ENCODE measurements at places on chromosomes 13 and 19.
A peak's percentile ranks its signal among the peaks of the same experiment; 100 is the strongest.

DNA sequence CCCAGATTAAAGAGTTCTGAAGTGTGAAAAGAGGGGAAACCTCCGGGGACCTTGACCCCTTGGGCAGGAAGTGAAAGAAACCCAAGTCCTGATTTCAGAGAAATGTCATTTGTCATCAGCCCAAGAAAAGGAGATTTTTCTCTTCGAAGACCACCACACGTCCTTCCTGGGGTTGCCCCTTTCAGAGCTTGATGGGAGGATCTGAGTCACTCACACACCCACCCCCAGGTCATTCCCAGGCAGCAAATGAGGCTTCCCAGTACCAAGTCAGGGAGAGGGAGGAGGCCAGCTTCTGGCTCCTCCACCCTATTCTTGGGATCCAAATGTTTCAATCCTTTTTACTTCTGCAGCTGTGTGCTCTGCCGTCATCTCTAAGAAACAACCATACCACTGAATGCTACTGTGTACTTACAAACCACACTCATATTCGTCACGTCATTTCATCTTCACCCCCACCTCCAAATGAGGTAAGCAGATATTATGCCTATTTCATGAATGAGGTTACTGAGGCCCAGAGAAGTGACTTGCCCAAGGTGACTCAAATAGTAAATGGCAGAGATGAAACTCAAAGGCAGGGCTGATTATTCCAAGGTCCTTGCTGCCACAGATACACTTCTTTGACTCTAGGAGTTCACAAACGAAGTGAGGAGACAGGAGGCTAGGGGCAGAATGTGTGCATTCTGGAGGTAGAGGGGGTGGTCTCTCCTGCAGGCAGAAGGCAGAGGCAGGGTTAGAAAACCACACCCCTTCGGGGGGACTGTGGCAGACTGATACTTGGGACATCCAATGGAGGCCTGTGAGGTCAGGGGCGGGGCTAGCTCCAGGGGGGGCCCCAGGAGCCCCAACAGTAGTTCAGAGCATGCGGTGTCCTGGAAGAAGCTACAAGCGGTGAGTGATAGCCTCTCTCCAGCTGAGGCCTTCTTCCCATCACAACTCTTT lies 5.0 kb upstream of the KMT2B start:
- peak; percentile 91 for DNase-seq

GRCh38 chr19:752652-753517 lies 2.0 kb downstream of the MISP start:
- DNase-seq, result no peak

DNA sequence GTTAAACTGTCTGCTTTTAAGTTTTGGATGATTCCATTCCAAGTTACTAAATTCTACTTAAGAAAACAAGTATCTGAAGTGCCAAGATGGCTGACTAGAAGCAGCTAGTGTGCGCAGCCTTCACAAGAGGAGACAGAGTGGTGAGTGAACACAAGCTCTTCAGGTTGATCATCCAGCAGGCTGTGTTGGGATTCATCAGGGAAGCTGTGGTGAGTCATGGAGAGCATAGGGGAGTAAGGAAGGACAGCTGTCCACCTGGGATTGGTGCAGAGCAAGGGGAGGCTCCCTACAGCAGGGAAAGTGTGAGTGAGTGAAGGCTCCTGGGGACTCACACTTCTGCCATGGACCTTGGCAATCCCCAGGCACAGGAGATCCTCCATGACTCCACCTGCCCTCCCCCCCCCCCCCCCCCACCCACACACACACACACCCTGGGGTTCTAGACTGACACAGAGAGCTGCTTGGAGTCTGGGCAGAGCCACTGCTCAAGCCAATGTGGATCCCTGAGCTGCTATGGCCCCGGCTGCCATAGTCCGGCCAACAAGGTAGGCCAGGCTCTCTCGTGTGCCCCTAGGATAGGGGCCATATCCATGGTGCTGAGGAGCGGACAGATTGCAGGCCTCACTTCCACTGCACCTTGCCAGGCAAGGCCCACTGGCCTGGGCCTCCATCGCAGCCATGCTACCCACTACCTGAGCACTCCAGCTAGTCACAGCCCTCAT lies 23.5 kb downstream of the SLC25A15 start:
- no peak for DNase-seq

DNA sequence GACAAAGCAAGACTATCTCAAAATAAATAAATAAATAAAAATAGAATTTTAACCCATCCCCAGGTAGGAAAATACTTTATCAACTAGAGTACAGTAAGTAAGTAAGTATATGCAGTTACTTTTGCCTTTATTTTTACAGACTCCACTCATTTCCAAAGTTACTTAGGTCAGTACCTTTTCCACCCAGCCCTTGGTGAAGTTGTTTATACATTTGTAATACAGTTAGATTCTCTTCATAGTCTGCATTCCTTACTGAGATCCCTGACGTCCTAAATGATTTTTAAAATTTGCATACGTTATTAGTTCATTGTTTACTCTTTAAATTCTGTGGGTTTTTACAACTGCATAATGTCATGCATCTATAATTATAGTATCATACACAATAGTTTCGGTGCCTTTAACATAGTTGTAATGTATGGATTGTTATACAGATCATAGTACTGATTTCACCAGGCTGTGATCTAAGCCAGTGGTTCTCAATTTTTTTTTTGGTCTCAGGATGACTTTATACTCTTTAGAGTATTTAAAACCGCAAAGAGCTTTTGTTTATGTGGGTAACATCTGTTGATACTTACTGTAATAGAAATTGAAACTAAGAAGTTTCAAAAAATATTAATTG lies 10.4 kb downstream of the SETDB2 start:
- no peak for DNase-seq

DNA sequence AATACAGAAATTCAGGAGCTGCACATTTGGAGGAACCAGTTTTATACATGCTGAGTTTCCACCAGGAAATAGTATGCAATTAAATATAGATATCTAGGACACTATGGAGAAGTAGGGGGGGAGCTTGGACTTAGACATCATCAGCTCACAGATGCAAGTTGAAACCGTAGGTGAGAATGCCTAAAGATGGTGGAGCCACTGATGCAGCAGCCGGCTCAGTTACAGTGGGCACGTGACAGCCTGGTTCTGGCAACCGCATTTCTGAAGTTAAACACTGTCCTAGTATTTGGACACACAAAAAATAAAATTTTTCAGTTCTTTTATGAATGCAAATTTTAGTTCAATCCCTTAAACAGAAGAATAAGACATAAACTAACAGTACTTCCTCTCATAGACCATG lies 91.5 kb upstream of the FRY start:
- no peak for DNase-seq

DNA sequence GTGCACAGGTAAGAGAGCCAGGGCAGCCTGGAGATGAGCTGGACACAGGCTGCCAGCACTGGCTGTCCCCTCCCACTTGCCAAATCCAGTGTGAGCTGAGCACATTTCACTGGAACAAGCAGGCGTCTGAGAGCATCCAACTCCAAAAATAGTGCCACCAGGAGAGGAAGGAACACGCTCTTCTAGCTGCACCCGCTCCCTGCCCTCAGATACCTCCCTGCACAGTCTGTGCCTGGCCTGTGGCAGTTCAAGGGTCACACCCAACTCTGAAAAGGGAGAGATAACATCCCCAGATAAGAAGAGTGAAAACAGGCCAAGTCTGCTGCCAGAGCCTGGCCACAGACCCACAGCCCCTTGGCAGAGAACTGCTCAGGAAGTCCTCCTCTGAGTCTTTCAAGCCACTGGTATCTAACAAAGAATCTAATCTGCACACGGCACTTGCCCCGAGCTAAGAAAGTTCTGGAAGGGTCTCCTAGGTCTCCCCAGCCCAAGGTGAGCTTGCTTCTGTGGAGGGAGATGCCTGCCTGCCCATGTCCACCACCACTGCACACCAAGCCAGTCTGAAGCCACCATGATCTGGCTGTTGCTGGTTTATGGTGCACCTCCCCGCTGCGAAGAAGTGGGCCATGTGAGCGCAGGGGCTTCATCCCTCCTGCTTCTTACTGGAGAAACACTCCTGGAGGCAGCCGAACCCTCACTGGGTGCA lies 14.7 kb downstream of the ELL start:
- DNase-seq, result no peak

- no peak for DNase-seq
Measured at GRCh38 chr19:10829967-10830366, 6.0 kb downstream of the TMED1 start.

- DNase-seq, result no peak
Measured at GRCh38 chr13:114081761-114082681, 50.4 kb downstream of the RASA3 start.

- no peak for DNase-seq
Measured at GRCh38 chr19:38695317-38695683, 47.9 kb downstream of the ACTN4 start.

DNA sequence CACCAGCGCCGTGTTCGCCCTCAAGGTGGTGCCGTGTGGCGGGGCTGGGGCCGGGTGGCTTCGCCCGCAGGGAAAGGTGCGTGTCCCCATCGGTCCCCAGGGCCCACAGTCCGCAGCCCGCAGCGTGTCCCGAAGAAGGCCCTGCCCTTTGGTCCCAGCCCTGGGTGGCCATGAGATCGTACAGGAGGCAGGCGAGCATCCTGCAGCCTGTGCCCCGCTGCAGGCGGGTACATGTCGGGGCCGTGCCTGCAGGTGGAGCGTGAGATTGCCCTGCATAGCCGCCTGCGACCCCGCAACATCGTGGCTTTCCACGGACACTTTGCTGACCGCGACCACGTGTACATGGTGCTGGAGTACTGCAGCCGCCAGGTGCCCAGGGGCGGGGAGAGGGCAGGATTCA lies 1.5 kb downstream of the PLK5 start:
- no peak for DNase-seq

- no peak for DNase-seq
Measured at GRCh38 chr13:26956522-26957142, 196.0 kb upstream of the GPR12 start.

DNA sequence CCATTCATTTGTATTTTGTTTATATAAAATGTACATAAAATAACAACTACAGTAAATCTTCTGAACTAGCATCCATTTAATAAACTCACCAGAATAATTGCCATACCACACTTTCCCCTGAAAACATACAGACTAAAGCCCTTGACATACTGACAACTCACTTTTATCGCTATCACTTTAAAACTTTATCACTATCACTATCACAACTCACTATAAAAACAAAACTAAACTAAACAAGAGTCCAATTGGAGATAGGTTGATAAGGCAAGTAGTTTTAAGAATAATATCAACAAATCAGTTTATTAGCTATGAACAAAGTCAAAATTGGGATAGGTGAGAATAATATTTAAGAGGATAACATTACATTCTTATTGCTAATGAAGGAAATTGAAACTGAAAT lies 108.9 kb downstream of the SLITRK6 start:
- no peak for DNase-seq

DNA sequence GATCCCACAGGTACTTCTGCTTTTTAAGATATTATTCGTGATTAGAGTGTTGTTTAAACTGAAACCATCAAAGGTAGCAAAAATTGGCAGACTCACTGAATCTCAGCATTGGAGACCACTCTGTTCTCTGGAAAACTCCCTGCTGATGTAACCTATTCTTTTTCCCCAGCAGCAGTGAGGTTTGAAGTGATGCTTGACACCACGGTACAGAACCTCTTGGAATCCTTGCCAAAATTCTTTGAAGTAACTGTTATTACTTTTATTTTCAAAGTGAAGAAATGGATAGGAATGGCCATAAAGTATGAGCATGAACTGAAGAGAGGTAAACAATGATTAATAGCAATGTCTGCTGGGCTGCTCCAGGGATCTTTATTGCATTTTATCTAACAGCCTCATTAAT lies 66.4 kb upstream of the KL start:
- no peak for DNase-seq

- no peak for DNase-seq
Measured at GRCh38 chr19:56341948-56342347, 27.3 kb upstream of the ZSCAN5A start.

GRCh38 chr19:35208121-35208520 lies 20.4 kb downstream of the FAM187B start:
- no peak for DNase-seq

GRCh38 chr19:15453091-15453578 lies 3.4 kb upstream of the WIZ start:
- no peak for DNase-seq

GRCh38 chr19:3345850-3346460 lies 20.4 kb upstream of the NFIC start:
- DNase-seq, result no peak

GRCh38 chr13:34914416-34914815 lies 27.7 kb upstream of the NBEA start:
- no peak for DNase-seq

GRCh38 chr13:97369261-97369893 lies 64.6 kb upstream of the RAP2A start:
- no peak for DNase-seq
